NCI-H1417 treated with DMSO at 0.1 percent for 48 hours (cell line): ENCODE measurements at places on chromosomes 2 and 18.

DNA sequence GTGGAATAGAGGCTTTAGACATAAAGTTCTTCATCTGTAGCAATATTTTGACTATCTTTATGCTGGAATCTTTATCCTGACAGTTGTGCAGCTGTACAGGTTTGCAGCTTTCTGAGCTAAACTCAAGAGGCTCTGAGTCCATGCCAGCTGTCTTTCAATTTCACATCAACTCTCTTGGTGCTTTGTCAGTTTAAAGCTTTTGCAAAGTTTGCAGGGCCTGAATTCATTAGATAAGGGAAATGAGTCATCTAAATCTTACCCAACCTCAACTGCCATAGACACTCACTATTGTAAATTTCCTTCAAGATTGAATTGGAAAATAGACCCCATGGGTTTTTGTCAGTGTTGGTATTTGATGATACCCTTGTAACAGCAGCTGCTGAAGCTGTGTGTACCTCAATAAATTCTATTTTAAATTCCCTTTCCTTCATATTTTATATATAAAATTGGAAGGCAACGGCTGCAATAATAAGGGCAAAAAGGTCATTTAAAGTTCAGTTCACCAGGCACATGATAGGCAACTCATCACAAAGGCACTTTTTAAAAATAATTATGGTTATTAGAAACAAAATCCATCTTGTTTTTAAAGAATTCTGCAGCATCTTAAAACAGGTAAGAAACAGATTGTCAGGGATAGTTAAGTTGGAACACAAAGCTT is 169.9 kb upstream of the SLC39A10 start:
- DNase-seq: no peak

DNA sequence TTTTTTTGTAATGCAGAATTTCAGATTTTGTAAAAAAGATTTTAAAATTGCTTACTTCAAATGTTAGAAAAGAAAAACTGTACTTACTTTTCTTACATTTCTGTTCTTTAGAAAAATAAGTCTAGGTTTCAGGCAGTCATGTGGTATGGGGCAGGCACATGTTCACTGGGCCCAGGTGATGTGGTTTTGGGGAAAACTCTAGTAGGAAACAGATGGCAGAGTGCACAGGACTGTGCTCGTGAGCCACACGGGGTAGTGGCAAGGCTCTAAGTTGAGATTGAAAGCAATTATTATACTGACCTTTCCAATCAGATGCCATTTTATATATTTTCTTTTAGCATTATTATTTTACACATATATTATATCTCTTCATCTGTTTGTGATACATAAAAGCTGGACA is 1036.9 kb upstream of the TMEFF2 start:
- no peak for DNase-seq

DNA sequence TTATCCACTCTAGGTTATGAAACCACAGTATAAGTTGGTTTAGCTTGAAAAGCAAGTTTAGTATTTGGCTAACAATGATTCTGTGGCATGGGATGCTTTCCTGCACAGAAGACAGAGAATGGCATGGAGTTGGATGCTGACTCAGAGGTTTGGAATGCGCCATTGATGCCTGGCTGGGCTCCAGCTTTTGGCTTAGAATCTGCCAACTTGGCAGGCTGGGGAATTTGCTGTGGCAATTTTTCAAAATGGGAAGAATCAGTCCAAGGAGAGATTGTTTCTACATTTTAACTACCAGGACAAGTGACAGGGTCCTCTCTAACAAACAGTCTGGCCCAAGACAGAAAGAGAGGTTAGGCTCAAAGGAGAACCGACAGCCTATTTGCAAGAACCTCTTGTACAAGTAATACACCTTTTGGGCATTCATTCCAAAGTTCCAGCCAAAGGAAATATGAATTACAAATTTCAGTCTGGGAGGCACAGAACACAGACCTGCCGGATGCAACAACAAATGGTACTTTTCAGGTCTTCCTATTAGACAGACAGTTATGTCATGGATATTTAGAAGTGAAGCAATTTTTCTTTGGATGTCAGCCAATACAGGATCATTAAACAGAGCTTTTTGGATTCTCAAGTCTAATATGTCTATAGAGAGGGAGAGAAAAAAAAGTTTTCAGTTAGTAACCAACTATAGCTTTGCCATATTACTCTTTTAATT is 1027.7 kb downstream of the TMEM182 start:
- DNase-seq: no peak

DNA sequence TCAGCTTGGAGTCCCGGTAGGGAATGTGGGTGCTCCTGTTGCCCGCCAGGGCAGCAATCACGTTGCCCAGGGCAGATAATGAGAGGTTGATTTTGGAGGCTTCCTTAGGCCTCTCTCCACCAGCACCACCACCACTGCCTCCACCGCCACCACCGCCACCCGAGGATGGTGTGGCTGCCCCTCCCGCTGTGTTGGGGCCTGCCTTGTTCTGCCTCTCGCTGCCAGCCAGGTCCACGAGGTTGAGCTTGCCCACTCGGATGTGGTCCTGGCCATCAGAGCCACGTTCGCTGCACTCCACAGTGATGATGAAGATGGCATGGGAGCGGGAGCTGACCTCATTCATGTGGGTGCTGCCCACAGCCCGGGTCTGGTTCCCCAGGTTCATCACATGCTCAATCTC is 1.3 kb downstream of the KIF3C start:
- DNase-seq: no peak

DNA sequence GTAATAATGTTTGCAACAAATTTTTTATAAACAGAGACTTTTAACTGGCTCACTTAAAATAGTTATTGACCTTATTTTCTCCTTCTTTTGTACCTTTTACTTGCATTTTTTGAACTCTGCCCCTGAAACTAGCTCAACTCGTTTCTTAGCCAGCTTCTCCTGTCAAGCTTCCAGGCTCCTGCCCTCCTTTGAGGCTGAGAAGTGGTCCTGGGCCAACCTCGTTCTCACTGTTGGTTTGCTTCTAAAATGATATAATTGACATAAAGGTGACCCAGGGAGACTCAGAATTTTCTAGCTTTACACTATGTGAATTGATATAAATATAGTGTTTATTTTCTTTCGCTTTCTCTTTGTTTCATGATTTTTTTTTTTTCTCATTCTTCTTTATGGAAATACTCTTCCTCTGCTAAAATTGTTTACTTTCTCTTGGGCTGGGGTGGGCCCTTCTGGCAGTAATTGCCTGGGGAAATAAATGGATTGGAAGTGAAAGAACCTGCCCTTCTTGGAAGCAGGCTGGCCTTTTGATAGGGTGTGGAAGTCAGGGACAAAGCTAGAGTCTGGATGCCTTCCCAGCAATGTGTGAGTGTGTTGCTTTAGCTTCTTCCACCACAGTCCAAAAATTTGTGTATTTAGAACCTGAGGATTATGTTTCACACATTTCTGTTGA is 30.7 kb downstream of the GPD2 start:
- DNase-seq: no peak

GRCh38 chr2:1477196-1478040 is 64.2 kb downstream of the TPO start:
- DNase-seq: no peak

DNA sequence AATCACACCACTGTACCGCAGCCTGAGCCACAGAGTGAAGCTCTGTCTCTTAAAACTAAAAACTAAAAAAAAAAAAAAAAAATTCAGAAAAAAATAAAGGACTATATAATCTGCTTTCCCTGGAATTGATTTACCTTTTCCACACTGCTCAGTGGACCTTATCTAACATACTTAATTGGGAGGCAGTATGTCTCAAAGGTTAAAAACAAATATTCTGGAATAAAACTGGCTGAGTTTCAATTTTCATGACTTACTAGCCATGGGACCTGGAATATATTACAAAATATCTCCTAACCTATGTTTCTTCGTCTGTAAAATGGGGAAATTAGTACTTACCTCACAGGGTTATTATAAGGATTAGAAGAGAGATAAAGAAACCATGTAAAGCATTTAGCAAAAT is 11.8 kb downstream of the NCKAP1 start:
- DNase-seq: no peak

DNA sequence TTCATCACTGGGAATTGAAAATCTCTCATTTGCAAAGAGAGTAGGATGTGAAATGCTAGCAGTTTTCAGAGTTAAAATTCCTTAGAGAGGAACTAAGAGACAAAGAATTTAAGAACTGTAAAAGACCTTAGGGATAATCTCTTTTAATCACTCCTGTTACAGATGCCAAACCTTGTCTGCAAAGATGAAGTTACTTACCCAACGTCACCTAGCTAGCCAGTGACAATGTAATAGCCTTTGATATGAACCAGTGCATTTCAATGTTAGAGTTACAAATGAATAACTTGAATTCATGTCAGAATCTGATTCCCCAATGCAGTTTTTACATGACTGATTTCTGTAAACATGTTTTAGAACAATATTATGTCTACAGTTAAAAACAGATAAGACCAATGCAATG is 190.1 kb downstream of the LRP1B start:
- DNase-seq: no peak

- no peak for DNase-seq
Measured at GRCh38 chr18:71329563-71329962, 1040.7 kb downstream of the SOCS6 start.

- no peak for DNase-seq
Measured at GRCh38 chr2:211900000-211900399, 638.6 kb downstream of the ERBB4 start.

DNA sequence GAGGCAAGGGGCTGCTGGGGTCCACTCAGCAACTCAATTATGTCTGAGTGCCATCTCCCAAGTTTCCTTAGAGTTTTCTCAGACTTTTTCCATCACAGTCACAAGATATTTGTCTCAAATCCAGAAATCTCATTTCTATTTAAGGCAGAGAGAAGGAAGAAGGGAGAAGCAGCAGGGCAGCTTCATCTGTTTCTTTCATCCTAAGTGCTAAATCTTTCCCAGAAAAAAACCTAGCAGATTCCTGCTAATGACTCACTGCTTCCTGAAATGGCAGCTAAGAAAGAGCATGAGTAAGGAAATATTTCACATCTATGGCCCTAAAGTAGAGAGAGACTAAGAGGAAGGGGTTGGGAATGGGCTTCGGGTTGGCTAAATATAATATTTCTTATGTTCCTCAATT is 88.0 kb downstream of the KYNU start:
- no peak for DNase-seq

DNA sequence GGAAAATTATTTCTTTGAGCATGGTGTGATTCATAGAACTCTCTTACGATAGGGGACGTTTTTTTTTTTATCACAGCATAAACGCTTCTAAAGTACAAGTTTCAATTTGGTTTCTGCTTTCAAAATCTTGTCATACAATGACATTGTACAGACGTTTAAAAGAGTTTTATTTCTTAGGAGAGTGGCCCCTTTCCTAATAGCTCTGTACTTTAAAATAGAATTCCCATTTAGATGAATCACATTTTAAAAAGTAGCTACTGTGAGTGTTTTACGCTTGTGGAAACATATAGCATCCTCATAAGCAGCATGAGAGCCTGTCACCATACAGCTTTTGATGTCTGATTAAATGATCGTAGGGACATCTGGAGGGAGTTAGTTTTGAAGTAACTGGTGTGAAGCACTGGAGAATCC is 510.9 kb downstream of the PARD3B start:
- DNase-seq: no peak

GRCh38 chr2:168939918-168940317 is 38.8 kb downstream of the G6PC2 start:
- DNase-seq: no peak

GRCh38 chr2:680496-680895 is 3.3 kb upstream of the TMEM18 start:
- DNase-seq: no peak

DNA sequence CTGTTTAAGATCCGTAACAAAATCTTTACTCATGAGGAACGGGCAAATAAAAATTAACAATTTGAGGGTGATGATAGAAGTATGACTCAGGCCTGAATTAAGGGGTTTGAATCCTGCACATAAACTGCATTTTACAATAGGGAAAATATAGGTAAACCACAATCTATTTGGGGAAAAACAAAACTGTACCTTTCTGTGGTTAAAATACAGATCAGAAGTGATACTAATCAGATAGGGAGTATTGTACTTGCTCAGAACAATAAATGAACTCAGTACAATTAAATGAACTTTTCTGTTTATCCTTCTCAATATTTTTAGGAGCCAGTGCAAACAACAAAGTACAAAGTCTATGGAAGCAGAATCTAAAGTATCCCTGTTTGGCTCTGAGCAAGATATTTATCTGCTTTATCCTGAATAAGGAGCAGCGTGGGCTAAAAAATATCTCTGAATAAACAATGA is 287.3 kb downstream of the ZNF385B start:
- no peak for DNase-seq

DNA sequence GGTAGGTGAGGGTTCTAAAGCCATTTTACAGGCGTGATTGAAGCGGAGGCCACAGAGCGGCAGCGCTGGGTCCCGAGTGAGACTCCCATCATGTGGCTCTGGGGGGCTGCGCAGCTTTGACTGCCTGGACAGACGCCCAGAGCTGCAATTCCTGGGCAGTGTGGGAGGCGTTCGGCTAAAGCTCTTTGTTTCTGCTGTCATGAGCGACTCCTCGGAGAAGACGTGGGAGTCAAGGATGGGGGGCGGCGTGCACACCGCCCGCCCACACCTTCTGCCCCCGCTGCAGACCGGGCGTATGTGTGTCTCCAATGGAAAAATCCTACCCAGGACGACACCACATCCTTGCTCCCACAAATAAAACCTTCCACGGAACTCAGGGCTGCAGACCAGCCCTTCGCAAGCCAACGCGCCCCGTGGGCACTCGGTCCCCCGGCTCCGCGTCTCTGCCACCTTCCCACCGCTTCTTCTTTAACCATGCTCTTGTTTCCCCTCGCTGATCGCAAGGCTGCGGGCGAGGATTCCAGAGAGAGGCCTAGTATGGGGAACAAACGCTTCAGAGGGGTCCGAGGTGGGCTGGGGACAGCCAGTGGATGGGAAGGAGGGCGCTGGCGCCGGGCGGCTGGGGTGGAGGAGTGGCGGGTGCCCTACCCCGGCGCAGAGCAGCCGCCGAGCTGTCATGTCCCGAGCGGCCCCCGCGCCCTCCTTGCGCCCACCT is 680 bp upstream of the LBH start:
- DNase-seq: no peak

GRCh38 chr2:235092433-235093223 is 140.8 kb downstream of the SH3BP4 start:
- DNase-seq: no peak

GRCh38 chr2:197559681-197560080 is 43.8 kb downstream of the MOB4 start:
- DNase-seq: no peak

GRCh38 chr18:6721755-6722154 is 7.8 kb upstream of the ARHGAP28 start:
- no peak for DNase-seq

DNA sequence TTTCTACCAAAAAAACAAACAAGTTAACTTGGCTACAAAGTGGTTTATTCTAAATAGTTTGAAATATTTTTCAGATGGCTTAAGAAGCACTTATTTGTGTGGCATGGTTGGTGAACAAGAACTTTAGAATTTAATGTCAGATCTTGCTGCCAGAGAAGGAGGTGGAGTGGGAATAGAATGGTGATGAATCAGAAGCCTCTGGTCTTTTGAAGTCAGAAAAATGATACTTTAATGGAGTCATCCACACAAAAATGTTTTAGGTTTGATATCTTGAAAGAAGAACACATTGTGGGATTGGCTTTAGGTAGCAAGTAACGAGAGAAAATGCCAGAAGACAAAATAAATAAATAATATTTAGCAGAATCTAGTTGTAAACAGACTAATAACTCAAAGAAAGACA is 243.1 kb upstream of the FANCL start:
- DNase-seq: no peak
